Glutamatergic neuron (in vitro differentiated cells): ENCODE measurements at places on chromosomes 3 and 15.

GRCh38 chr15:97383516-97383915, 577.0 kb upstream of the ARRDC4 start:
- peaks cover 8% of the 10 kb centered on the region for H3K27me3 ChIP-seq
- H3K4me1 ChIP-seq, result peaks cover 19% of the 10 kb centered on the region
- no peak for DNase-seq
- H3K36me3 ChIP-seq, result no peaks in the 10 kb centered on the region
- no peak overlapping the region for H3K4me3 ChIP-seq

DNA sequence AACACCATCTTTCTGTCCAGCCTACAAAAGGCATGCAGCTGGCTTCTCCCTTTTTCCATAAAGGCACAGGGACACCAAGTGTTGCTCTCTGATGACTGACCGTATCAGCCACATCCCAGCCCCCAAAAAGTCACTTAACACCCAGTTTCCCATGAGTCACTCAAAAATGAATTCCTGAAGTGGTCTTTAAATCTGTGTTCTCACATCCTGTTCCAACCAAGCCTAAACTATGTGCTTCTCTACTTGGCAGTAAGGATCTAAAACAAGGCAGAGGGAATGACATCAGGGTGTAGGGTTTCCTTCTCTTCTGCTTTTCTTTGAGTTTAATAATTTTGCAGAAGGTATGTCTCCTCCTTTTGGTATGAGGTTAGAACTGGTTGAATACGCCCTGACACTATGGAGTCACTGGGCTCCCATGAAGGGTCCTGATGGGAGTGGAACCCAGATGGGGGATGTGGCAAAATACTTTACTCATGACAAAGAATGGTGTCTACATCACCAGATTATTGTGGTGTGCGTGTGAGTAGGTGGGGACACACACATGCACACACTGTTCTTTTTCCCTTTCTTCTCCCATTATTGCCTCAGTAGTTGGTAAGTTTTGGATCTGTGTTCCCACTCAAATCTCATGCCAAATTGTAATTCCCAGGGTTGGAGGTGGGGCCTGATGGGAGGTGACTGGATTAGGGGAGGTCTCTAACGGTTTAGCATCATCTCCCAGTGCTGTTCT, 35.6 kb upstream of the CCK start:
- no peak overlapping the region for H3K4me3 ChIP-seq
- H3K36me3 ChIP-seq, result peaks cover 10% of the 10 kb centered on the region
- H3K27me3 ChIP-seq, result peaks cover 3% of the 10 kb centered on the region
- peaks cover 6% of the 10 kb centered on the region for H3K4me1 ChIP-seq
- DNase-seq, result no peak
- H3K27ac ChIP-seq, result no peak overlapping the region

DNA sequence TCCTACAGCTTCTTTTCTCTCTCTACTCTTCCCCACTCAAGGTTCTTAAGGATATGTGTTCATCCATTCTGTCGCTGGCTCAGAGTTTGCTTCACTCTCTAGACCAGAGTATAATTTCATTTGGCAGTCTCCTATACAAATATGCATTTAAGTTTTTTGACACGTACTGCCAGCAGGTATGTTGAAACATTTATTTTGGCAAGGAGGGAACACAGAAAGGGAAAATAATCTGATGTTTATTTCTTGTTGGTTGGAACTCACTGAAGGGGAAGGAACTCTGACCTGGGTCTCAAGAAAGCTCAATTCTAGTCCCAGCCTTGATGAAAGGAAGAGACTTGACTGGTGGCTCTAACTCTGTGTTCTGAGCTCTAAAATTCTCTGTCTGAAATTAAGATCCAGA, 21.6 kb downstream of the FANCD2 start:
- no peak overlapping the region for H3K27ac ChIP-seq
- no peaks in the 10 kb centered on the region for H3K27me3 ChIP-seq
- no peak for DNase-seq
- H3K4me1 ChIP-seq, result no peaks in the 10 kb centered on the region
- no peaks in the 10 kb centered on the region for H3K36me3 ChIP-seq
- H3K4me3 ChIP-seq, result no peak overlapping the region

DNA sequence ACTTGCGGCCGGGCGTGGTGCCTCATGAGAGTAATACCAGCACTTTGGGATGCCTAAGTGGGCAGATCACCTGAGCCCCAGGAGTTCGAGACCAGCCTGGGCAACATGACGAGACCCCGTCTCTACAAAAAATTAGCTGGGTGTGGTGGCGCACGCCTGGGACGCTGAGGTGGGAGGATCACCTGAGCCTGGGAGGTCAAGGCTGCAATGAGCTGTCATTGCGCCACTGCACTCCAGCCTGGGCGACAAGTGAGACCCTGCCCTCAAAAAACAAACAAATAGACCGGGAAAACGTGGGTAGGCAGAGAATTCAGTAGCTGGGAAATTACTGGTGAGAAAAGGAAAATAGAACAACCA, 667 bp downstream of the UMPS start:
- no peak for DNase-seq
- H3K27me3 ChIP-seq, result peaks cover 8% of the 10 kb centered on the region
- peak overlapping the region; percentile 97 for H3K4me3 ChIP-seq
- peak overlapping the region; percentile 99 for H3K27ac ChIP-seq

- DNase-seq, result no peak
- no peak overlapping the region for H3K4me3 ChIP-seq
- no peaks in the 10 kb centered on the region for H3K4me1 ChIP-seq
- H3K27me3 ChIP-seq, result peaks cover 4% of the 10 kb centered on the region
- H3K36me3 ChIP-seq, result no peaks in the 10 kb centered on the region
These were observed 17.9 kb upstream of the STIMATE start for GRCh38 chr3:52915294-52915693.

GRCh38 chr3:98900265-98901118, 1.0 kb downstream of the DCBLD2 start:
- DNase-seq, result peak; percentile 52
- H3K4me1 ChIP-seq, result peaks cover 9% of the 10 kb centered on the region
- H3K27ac ChIP-seq, result peak overlapping the region; percentile 72
- H3K27me3 ChIP-seq, result peaks cover 5% of the 10 kb centered on the region
- H3K4me3 ChIP-seq, result peak overlapping the region; percentile 94

- no peak for DNase-seq
- H3K36me3 ChIP-seq, result peaks cover 5% of the 10 kb centered on the region
- H3K4me3 ChIP-seq, result no peak overlapping the region
- no peak overlapping the region for H3K27ac ChIP-seq
These were observed 32.5 kb downstream of the RFTN1 start for GRCh38 chr3:16480861-16481545.

DNA sequence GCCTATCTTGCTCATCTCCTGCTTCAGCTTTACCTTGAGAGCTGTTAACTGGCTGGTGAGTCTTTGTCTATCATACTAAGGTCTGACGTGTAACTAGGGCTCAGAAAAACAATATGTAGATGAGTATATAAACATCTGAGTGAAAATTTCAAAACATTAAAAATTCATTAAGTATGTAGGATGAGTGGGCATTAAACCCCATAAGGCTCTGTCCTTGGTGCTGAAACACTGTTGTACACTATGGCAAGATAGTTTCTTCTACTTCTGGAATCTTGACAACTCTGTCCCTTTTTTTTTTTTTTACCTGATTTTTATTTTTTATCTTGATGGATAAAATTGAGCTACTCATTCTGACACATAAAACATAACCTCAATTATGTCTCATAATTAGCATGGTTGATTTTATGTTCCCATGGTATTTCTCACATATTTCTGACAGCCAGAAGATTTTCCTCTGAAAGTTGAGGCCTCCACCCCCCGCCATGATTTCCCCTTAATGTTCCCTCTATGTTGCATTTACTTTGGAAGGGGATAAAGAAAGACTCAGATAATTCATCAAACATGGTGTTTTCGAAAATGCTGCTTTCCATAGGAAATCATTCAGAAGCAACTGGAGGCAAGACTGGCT, 54.3 kb downstream of the DGKG start:
- no peak for DNase-seq
- peaks cover 19% of the 10 kb centered on the region for H3K4me1 ChIP-seq
- H3K36me3 ChIP-seq, result no peaks in the 10 kb centered on the region
- no peak overlapping the region for H3K27ac ChIP-seq
- no peak overlapping the region for H3K4me3 ChIP-seq

- H3K4me3 ChIP-seq, result no peak overlapping the region
- DNase-seq, result no peak
- H3K4me1 ChIP-seq, result no peaks in the 10 kb centered on the region
- H3K36me3 ChIP-seq, result no peaks in the 10 kb centered on the region
These were observed 76.3 kb upstream of the COL8A1 start for GRCh38 chr3:99562138-99562537.

GRCh38 chr3:66989860-66990696, 8.0 kb upstream of the KBTBD8 start:
- no peak for DNase-seq
- no peak overlapping the region for H3K27ac ChIP-seq
- H3K4me1 ChIP-seq, result peaks cover 2% of the 10 kb centered on the region
- H3K27me3 ChIP-seq, result no peaks in the 10 kb centered on the region
- no peaks in the 10 kb centered on the region for H3K36me3 ChIP-seq

DNA sequence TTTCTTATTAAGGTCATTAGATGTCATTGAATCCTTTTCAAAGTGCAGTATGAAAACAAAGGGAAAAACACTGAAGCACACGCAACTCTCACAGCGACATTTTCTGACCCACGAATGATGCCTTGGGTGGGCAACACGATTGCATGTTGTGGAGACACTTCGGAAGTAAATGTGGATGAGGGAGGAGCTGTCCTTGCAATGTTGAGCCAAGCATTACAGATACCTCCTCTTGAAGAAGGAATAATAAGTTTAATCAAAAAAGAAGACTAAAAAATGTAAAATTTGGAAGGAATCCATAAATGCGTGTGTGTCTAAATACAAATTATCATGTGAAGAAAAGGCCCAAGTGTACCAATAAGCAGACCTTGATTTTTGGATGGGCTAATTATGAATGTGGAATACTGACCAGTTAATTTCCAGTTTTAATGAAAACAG, 16.9 kb downstream of the THBS1 start:
- H3K27me3 ChIP-seq, result no peaks in the 10 kb centered on the region
- H3K36me3 ChIP-seq, result no peaks in the 10 kb centered on the region
- H3K4me1 ChIP-seq, result no peaks in the 10 kb centered on the region
- no peak for DNase-seq
- no peak overlapping the region for H3K4me3 ChIP-seq

DNA sequence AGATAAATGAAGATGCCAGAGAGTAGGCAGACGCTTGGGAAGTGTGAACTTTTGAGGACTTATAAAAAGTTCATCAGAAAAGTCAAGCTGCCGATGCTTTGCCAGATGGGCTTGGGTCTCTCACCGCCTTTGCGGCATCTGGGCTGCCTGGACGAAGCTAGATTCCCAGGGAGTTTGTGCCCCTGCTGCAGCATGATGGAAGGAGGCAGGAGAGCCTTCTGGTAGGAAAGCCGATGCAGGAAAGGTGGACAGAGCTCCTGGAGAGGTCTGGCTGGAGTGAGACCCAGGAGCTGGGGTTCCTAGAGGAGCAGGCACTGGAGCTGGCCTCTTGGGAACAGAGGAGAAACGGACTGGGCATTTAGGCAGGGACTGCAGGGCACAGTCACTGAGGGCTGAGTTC, 51.9 kb upstream of the ATP2B2 start:
- no peak for DNase-seq
- peak overlapping the region; percentile 42 for H3K4me3 ChIP-seq
- peaks cover 42% of the 10 kb centered on the region for H3K4me1 ChIP-seq

DNA sequence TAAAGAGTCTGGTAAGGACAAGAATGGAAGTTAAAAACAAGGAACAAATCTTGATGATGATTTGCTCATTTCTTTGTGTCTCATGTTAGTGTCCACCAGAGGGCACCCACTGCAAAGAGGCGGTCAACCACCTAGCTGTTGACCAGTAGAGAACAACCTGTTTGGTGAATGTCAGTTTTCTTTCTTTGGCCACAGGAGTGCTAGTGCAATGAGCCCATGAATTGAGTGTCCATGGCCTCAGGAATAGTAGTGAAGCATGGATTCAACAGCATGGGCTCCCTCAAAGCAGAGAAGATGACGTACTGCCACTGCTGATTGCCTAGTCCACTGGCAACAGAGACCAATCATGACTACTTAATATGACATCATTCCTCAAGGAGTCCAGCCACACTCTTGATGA, 10.7 kb upstream of the CNTN6 start:
- no peaks in the 10 kb centered on the region for H3K36me3 ChIP-seq
- H3K27me3 ChIP-seq, result peaks cover 3% of the 10 kb centered on the region
- peak; percentile 62 for DNase-seq
- H3K4me1 ChIP-seq, result peaks cover 36% of the 10 kb centered on the region

GRCh38 chr15:49190586-49190985, 20.5 kb downstream of the GALK2 start:
- H3K36me3 ChIP-seq, result no peaks in the 10 kb centered on the region
- no peaks in the 10 kb centered on the region for H3K4me1 ChIP-seq
- DNase-seq, result no peak

GRCh38 chr3:50264964-50265485, 3.9 kb upstream of the SEMA3B start:
- no peak overlapping the region for H3K27ac ChIP-seq
- H3K36me3 ChIP-seq, result no peaks in the 10 kb centered on the region
- no peak overlapping the region for H3K4me3 ChIP-seq
- DNase-seq, result no peak
- H3K4me1 ChIP-seq, result peaks cover 9% of the 10 kb centered on the region
- H3K27me3 ChIP-seq, result peaks cover 11% of the 10 kb centered on the region

GRCh38 chr3:115657168-115657567, 33.9 kb downstream of the GAP43 start:
- H3K4me1 ChIP-seq, result peaks cover 67% of the 10 kb centered on the region
- no peak for DNase-seq
- peak overlapping the region; percentile 65 for H3K27ac ChIP-seq
- peak overlapping the region; percentile 8 for H3K4me3 ChIP-seq
- no peaks in the 10 kb centered on the region for H3K36me3 ChIP-seq

GRCh38 chr15:62453375-62453774, 288.3 kb upstream of the C2CD4B start:
- H3K4me1 ChIP-seq, result peaks cover 16% of the 10 kb centered on the region
- H3K27me3 ChIP-seq, result peaks cover 5% of the 10 kb centered on the region
- H3K27ac ChIP-seq, result no peak overlapping the region
- H3K36me3 ChIP-seq, result no peaks in the 10 kb centered on the region
- no peak overlapping the region for H3K4me3 ChIP-seq

- H3K27ac ChIP-seq, result no peak overlapping the region
- no peak for DNase-seq
- H3K4me3 ChIP-seq, result no peak overlapping the region
- H3K36me3 ChIP-seq, result peaks cover 5% of the 10 kb centered on the region
- H3K27me3 ChIP-seq, result peaks cover 16% of the 10 kb centered on the region
- peaks cover 14% of the 10 kb centered on the region for H3K4me1 ChIP-seq
These were observed 9.2 kb upstream of the SIN3A start for GRCh38 chr15:75460646-75461045.

GRCh38 chr15:85757939-85758654, 36.6 kb downstream of the KLHL25 start:
- DNase-seq, result no peak
- H3K36me3 ChIP-seq, result no peaks in the 10 kb centered on the region
- peak overlapping the region; percentile 48 for H3K27ac ChIP-seq
- H3K27me3 ChIP-seq, result peaks cover 15% of the 10 kb centered on the region
- peaks cover 17% of the 10 kb centered on the region for H3K4me1 ChIP-seq

- no peaks in the 10 kb centered on the region for H3K36me3 ChIP-seq
- H3K27ac ChIP-seq, result no peak overlapping the region
- peaks cover 4% of the 10 kb centered on the region for H3K27me3 ChIP-seq
- DNase-seq, result no peak
These were observed 314.0 kb upstream of the THBS1 start for GRCh38 chr15:39266890-39267289.
